ENCODE measurements at places on chromosomes 6 and 20.

- H3K36me3 ChIP-seq, result peaks cover 21% of the 10 kb centered on the region
- H3K4me1 ChIP-seq, result peaks cover 19% of the 10 kb centered on the region
- peak overlapping the region; percentile 55 for H3K27ac ChIP-seq
- no peaks in the 10 kb centered on the region for H3K27me3 ChIP-seq
Measured at GRCh38 chr6:161163466-161164181, 110.2 kb downstream of the AGPAT4 start.

DNA sequence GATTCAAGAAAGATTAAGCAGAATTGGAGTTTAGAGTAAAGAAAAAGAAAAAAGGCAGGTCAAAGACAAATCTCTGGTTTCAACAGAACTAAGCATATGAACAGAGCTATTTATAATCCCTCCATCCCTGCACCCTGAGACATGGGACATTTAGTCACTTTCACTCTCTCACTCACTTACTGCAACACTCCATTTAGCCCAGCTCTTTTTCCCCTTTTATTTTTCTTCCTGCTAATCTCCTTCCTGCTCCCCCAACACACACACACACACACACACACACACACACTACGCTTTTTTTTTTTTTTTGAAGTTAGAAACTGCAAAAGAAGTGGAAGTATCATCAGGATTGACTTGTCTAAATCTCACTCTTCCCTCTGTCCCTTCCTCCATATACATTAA is 45.1 kb upstream of the TBC1D7 start:
- no peaks in the 10 kb centered on the region for H3K36me3 ChIP-seq
- peak overlapping the region; percentile 73 for H3K27ac ChIP-seq
- DNase-seq, result no peak
- H3K27me3 ChIP-seq, result no peaks in the 10 kb centered on the region

DNA sequence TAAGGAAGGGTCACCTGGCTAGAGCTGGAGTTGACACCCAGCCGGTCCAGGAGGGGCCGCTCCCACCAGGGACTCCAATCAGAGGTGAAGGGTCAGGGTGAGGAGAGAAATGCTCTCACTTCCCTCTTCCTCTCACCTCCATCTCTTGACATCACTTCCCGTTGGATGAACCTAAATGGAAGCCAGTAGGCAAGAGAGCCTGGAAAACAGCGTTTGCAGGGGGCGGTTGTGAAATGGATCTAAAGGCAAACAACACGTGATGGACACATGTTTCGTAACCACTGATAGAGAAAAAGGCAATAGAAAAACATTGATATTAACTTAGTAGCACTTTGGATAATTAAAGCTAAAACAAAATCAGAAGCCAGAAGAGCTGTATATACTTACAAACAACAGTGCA is 105.6 kb upstream of the FOXA2 start:
- H3K27me3 ChIP-seq, result no peaks in the 10 kb centered on the region
- no peaks in the 10 kb centered on the region for H3K36me3 ChIP-seq

GRCh38 chr6:139833592-139833991 is 459.1 kb upstream of the CITED2 start:
- no peak for DNase-seq
- H3K4me3 ChIP-seq, result no peak overlapping the region
- H3K36me3 ChIP-seq, result no peaks in the 10 kb centered on the region
- H3K27me3 ChIP-seq, result no peaks in the 10 kb centered on the region
- H3K4me1 ChIP-seq, result no peaks in the 10 kb centered on the region
- H3K27ac ChIP-seq, result no peak overlapping the region

GRCh38 chr6:75211920-75212590 is 6.2 kb upstream of the COL12A1 start:
- no peak for DNase-seq
- H3K4me1 ChIP-seq, result no peaks in the 10 kb centered on the region
- H3K27ac ChIP-seq, result no peak overlapping the region

DNA sequence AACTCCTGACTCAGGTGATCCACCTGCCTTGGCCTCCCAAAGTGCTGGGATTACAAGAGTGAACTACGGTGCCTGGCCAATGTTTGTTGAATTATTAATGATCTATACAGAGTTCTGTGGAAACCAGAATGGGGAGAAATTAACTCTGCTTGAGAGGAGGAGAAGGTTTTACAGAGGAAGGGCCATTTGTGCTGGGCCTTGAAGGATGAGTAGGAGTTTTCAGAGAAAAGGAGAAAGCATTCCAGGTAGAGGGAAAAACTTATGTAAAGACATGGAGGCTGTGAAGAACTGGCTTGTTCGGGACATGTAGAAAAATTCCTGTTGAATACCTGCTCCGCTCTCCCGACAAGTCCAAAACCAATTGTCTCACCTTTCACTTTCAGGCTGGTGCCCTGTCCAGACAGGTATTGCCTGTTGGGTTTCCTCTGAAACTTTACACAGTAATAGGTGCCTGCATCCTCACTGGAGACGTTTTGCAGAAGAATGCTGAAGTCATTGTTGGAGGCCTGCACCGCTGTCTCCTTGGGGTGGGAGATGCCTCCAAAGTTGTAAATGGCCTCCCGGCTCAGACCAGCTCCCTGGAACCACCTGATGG is 11.3 kb upstream of the NSFL1C start:
- H3K4me1 ChIP-seq, result no peaks in the 10 kb centered on the region
- no peak overlapping the region for H3K27ac ChIP-seq
- no peak for DNase-seq
- H3K4me3 ChIP-seq, result no peak overlapping the region
- no peaks in the 10 kb centered on the region for H3K27me3 ChIP-seq

DNA sequence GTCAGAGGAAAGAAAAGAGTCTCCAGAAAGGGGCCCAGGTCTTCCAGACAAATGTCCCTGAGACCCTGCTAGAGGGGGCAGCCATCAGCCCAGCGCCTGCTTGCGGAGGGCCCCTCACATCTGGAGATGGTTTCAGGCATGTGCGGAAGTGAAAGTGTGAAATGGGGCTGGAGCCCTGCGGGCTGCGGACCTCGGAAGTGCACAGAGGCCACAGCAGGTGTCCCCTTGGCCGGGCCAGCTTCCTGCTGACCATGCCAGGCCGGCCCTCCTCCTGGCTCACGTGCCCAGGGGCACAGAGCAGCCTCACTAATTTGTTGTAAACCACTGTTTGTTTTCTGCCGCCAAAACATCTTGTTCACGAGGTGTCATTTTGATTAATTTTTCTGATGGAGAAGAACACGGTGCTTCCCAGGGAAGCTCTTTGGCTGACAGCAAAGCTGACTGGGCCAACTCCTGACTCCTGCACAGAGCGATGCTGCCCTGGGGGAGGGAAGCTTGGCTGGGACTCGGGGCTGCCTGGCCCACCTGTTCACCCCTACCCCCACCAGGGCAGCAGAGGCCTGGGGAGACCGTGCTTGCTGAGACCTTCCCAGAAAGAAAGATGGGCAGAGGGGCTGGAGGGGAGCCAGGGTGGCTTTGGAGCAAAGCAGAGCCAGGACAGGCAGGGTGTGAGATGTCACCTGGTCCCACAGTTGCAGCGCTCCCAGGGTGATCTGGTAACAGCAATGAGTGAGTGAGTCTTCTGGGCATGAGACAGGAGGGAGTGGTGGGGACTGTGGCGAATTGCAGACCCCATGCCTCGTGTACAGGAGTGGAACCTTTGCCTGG is 54.2 kb downstream of the BCAS4 start:
- no peaks in the 10 kb centered on the region for H3K36me3 ChIP-seq
- H3K27ac ChIP-seq, result peak overlapping the region; percentile 11
- peak overlapping the region; percentile 10 for H3K4me3 ChIP-seq
- H3K27me3 ChIP-seq, result no peaks in the 10 kb centered on the region
- H3K4me1 ChIP-seq, result no peaks in the 10 kb centered on the region
- no peak for DNase-seq

All from tibial artery (tissue), 4 donors.